Upper lobe of right lung (tissue), 1 donor: ENCODE measurements at places on chromosomes 2 and 18. TPM values are rescaled to one million over a fixed set of nuclear protein-coding genes. Genes with fewer than 3 reads are reported as not detected.

Gene BMP10
- total RNA-seq = 1.4 TPM

Gene CABYR
- 1.1 TPM for total RNA-seq

Gene PSMA8
- total RNA-seq = not detected

Gene MAP4K3
- 55.5 TPM for total RNA-seq

Gene GYPC
- total RNA-seq = 76.7 TPM

Gene KANSL1L
- 36.3 TPM for total RNA-seq

Gene SIX2
- total RNA-seq = not detected

Gene SKOR2
- total RNA-seq = not detected

Gene GALR1
- 0.06 TPM for total RNA-seq

Gene CACNB4
- total RNA-seq = 15.3 TPM

Gene SCYGR4
- total RNA-seq = not detected

Gene MDH1B
- total RNA-seq = 0.26 TPM

Gene TP53I3
- total RNA-seq = 44.3 TPM

Gene BOK
- total RNA-seq = 56.4 TPM

Gene ZRANB3
- total RNA-seq = 4.1 TPM

Gene RNU2-63P
- total RNA-seq = not detected

Gene FN1
- total RNA-seq = 955 TPM

Gene LIMS4
- 2.1 TPM for total RNA-seq

Gene KCNG3
- 1.3 TPM for total RNA-seq

Gene ARL4C
- 21.2 TPM for total RNA-seq

Gene ELOA2
- total RNA-seq = not detected

Gene CPLX4
- not detected for total RNA-seq

Gene SGPP2
- total RNA-seq = 38.1 TPM

Gene GKN1
- not detected for total RNA-seq

Gene IL36A
- not detected for total RNA-seq

Gene RUFY4
- total RNA-seq = not detected

Gene ESPNL
- 0.35 TPM for total RNA-seq

Gene MC5R
- not detected for total RNA-seq

Gene PTH2R
- not detected for total RNA-seq

Gene TMBIM1
- total RNA-seq = 281 TPM

Gene RAPGEF4
- 21.8 TPM for total RNA-seq

Gene RFTN2
- total RNA-seq = 12.3 TPM

Gene EVA1A
- total RNA-seq = 41.9 TPM

Gene MERTK
- 17.3 TPM for total RNA-seq

Gene PARD3B
- total RNA-seq = 32.5 TPM

Gene CSRNP3
- 1.9 TPM for total RNA-seq

Gene PIAS2
- 38.6 TPM for total RNA-seq

Gene PTPRM
- 99.3 TPM for total RNA-seq
